Vagina (tissue), 2 donors: ENCODE measurements at places on chromosomes 1 and 21.

- no peak for DNase-seq
These were observed 277.0 kb downstream of the MRPL39 start for GRCh38 chr21:25330266-25330665.

GRCh38 chr1:206036663-206037455, 13.2 kb upstream of the CTSE start:
- no peak for DNase-seq

- no peak for DNase-seq
These were observed 28.5 kb downstream of the SKI start for GRCh38 chr1:2256435-2257244.

DNA sequence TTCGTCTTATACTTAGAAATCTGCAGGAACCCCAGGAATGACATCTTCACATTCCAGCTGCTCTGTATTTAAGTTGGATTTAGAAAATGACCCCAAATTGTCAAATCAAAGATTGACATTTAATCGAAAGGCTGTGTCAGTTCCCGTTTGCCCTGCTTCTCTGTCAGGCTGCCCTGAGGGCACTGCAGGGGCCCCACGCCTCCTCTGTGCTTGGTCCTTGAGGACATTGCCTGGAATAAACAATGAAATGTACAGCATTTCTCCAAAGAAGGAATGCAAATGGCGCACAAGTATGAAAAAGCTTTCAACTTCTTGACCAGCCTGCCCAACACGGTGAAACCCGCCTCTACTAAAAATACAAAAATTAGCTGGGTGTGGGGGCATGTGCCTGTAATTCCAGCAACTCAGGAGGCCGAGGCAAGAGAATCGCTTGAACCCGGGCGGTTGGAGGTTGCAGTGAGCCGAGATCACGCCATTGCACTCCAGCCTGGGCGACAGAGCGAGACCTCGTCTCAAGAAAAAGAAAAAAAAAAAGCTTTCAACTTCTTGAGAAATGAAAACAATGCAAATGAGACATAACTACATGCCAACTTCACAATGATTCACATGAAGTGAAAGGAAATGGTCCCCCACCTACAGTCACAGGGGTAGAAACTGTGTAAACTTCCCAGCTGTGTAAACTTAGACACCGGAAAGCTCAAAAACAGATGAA, 3.0 kb downstream of the TMPRSS3 start:
- DNase-seq = no peak

GRCh38 chr1:208551633-208552320, 307.6 kb upstream of the PLXNA2 start:
- DNase-seq = no peak

- no peak for DNase-seq
These were observed 30.8 kb downstream of the SPAG17 start for GRCh38 chr1:118154220-118154619.

GRCh38 chr1:49190138-49190537, 413.4 kb upstream of the BEND5 start:
- no peak for DNase-seq

DNA sequence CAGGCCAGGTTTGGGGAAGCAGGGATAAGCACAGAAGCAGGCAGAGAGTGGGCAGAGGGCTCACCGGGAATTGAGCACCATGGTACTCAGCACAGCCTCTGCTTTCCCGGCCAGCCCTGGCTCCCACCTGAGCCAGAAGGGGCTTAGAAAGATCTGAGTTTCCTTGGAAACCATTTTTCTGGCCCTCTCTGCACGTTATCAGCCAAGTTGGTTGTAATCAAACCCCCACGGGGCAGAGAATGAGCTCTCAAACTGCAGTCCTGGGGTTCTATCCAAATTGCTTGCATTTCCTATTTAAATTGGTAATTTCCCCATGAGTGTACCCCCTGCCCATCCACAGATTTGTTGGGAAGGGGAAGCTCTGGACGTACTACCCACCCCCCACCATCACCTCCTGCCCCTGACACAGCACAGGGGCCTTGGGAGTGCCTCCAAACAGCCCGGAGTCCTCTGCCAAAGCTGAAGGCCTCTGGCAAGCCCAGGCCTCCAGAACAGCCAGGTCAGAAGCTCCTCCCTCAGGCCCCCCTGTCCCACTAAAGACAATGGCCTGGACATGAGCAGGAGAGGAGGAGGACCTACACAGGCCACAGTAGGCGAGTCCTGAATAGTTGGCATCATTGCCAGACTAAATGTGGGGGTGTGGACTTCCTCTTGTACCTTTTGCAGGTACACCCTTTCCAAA, 42.7 kb upstream of the GJB5 start:
- DNase-seq = no peak

DNA sequence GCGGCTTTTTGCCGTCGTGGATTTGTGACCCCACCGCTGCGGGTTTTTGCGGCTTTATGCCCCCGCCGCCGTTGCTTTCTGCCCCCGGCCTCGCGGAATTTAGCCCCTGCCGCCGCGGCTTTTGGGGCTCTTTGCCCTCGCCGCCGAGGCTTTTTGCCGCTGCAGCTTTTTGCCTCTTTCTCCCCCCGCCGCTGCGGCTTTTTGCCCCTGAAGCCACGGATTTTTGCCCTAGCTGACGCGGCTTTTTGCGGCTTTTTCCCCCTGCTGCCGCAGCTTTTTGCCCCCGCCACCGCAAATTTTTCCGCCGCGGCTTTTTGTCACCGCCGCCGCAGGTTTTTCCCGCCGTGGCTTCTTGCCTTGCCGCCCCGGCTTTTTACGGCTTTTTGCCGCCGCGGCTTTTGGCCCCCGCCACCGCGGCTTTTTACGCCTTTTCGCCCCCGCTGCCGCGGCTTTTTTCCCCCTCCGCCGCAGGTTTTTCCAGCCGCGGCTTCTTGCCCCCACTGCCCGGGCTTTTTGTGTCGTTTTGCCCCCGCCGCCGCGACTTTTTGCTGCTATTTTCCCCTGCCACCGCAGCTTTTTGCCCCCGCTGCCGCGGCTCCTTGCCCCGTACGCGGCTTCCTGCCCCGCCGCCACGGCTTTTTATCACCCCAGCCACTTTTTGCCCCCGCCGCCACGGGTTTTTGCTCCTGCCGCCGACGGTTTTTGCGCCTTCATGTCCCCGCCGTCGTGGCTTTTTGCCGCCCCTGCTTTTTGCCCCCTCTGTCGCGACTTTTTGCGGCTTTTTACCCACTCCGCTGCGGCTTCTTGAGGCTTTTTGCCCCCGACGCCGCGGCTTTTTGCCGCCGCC, 3933.6 kb downstream of the SRGAP2C start:
- DNase-seq = no peak
